NCI-H1092 (cell line): ENCODE measurements at places on chromosomes 3 and 15.

- DNase-seq = no peak
Observed at GRCh38 chr3:71432044-71432975, 151.2 kb downstream of the FOXP1 start.

GRCh38 chr3:101849714-101850245 lies 466 bp downstream of the NFKBIZ start:
- no peak for DNase-seq

DNA sequence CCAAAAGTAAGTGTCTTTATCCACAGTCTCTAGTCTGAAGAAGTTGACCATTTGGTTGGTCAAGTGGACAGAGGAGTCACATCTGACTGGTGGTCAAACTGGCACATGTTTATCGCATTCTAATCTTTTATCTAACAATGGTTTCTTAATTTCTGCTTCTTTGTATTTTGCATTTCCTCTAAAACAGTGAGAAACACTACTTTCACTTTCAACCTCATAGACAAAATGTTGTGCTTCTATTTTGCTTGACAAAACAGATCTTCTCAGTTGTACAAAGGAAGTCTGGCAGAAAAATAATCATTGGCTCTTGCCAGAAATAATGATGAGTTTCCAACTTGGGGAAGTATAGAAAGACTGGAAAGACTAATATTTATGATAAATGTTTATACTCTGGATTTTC lies 103.9 kb downstream of the MME start:
- no peak for DNase-seq

DNA sequence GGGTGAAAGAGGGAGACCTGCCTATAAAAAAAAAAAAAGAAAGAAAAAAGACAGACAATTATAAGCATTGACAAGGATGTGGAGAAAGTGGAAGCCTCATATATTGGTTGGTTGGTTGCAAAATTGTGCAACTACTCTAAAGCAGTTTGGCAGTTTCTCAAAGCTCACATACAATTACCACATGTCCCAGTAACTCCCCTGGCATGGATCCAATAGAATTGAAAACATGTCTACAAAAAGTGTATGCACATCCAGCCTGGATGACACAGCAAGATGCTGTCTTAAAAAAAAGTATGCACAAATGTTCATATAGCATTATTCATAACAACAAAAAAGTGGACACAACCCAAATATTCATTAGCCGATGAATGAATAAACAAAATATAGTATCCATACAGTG lies 19.5 kb downstream of the SETMAR start:
- no peak for DNase-seq

DNA sequence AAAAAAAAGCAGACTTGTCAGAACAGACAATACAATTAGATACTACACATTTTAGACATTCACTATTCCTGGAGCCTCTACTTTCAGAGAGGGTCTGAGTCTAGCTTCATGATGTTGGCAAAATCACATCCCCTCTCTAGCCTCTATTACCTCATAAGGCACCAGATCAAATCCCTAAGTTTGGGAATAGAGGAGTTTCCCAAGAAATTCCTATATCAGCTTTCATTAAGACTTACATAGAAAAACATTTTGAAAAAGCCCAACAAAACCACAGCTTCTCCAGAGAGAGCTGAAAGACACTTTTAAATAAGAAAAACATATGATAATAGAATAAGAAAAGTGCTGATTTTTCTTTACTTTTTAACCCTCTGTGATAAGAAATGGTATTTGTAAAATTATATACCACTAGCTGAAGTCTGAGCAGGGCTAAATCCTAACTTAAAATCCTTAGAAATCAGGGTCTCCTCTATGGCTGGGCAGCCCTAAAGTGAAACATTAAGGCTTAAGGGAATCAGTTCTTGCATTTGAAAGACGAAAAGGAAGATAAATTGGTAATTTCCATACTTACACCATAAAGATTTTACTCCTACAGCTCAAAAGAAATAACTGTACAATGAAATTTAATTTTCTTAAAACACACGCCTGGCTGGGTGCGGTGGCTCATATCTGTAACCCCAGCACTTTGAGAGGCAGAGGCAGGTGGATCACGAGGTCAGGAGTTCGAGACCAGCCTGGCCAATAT lies 4.3 kb downstream of the TBC1D2B start:
- DNase-seq = no peak

DNA sequence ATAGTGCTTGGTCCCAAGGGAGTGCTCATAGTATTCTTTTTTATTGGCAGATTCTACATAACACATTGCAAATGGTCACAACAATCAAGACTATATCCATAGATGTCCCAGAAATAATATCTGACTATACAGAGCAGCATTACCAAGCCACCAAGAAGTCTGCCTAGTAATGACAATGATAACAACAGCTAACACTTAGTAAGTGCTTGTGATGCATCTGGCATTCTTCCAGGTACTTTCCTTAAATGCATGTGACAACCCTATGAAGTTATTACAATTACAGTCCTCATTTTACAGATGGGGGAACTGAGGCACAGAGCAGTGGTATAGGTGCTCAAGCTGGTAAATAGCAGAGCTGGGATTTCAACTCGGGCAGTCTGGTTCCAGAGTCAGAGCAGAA lies 49.6 kb upstream of the ICE2 start:
- DNase-seq = no peak

DNA sequence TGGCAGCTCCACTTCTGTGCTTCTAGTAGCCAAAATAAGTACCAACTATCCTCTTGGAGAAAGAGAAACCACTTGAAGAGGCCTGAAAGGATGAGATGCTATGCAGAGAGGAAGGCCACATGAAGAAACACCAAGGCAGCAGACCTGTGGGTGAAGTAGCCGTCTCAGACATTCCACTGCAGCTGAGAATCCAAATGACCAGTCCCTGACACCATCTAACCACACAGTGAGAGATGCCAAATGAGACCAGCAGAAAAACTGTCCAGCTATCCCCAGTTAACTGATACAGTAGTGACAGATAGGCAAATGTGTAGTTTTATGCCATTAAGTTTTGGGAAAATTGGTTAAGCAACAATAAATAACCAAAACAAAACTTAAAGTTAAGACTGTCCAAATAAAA lies 47.9 kb upstream of the ZSCAN2 start:
- no peak for DNase-seq

DNA sequence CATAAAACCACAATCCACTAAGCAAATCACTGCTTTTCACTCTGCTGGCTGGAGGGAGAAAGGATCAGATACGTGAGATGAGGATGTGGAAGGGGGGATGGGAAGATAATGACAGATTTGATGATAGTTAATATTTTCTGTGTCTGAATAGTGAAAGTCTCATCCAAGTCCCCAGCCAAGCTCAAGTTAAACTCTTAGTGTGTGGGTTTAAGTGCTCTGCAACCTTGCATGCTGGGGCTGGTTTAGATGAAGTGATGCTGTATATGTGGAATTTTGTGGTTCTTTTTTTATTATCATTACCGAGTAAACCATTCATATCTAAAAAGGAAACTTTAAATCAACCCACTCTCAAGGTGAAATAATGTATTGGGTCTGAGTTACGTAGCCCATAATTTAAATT lies 111.0 kb downstream of the TPRG1 start:
- DNase-seq = no peak

GRCh38 chr3:54518011-54518675 lies 395.8 kb downstream of the CACNA2D3 start:
- no peak for DNase-seq

DNA sequence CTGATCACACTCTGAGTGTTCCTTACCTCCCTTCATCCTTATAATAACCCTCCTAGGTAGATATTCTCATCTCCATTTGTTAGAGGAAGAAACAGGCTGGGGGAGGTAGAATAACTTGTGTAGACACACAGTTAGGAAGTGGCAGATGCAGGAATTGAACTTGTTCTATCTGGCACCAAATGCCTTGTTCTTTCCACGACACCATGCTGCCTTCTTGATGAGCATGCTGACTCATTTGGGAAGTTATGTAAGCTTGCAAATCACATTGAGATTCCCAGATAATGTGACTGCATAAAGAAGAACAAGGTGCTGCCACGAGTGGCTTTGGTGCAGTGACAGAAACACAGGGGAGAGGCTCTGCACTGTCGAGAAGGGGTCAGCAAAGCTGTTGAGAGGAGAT lies 27.5 kb upstream of the NDUFB4 start:
- no peak for DNase-seq

GRCh38 chr15:63805993-63806980 lies 27.5 kb downstream of the HERC1 start:
- DNase-seq = no peak

DNA sequence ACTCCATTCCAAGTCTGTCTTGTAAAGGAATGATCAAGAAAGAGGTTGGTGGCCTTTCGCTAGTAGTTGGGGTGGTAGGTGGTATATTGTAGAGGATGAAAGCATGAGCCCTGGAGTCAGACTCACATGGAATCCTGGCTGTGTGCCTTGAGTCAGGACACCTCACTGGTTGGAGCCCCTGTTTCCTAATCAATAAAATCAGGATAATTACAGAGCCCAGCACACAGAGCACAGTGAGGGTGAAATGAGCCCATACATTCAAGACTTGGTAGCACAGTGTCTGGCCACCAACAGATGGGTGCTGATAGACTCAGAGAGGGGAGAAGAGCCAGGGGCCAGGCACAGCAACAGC lies 95.1 kb upstream of the MYZAP start:
- DNase-seq = no peak

GRCh38 chr3:128805772-128806171 lies 73.6 kb upstream of the ACAD9 start:
- DNase-seq = no peak

DNA sequence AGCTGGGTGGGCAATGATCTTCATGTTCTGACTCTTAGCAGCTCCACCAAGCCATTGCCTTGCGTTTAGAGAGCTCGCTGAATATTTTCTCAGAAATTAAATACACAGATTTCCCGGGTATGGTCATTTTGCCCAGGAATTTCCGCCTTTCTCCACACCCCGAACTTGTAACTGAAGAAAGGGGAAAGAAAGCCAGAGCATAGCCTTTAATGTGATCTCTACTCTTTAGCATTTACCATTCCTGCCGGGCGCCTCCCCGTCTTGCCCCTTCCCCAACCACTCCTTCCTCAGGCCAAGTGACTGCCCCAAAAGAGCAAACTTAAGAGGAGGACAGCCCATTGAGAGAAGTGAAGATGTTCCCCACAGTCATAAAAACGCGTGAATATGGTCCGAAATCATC lies 53.1 kb downstream of the LMCD1 start:
- no peak for DNase-seq

DNA sequence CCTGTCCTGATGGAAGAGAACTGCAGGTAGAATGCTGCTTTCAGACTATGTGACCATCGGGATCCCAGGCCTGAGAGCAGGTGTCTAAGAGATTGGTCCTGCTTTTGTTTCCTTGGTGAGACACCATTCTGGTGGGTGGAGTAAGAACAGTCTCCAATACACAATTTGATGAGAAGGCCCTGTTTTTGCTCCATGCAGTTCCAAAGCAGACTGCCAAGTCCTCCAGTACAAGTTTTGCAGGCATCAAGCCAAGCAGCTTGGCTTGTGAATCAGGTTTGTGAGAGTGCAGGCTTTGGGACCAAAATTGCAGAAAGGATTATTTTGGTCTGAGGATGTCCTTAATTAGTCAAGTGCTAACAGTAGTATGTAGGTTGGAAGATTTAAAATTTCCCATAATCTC lies 381.6 kb downstream of the FOXP1 start:
- DNase-seq = no peak

GRCh38 chr15:89985111-89985510 lies 16.0 kb upstream of the ZNF710 start:
- DNase-seq = no peak

GRCh38 chr15:73732930-73733329 lies 20.2 kb downstream of the INSYN1 start:
- DNase-seq = peak; percentile 8

GRCh38 chr3:186493525-186494255 lies 50.5 kb downstream of the CRYGS start:
- DNase-seq = peak; percentile 49

GRCh38 chr3:61483997-61484396 lies 77.4 kb upstream of the PTPRG start:
- no peak for DNase-seq

DNA sequence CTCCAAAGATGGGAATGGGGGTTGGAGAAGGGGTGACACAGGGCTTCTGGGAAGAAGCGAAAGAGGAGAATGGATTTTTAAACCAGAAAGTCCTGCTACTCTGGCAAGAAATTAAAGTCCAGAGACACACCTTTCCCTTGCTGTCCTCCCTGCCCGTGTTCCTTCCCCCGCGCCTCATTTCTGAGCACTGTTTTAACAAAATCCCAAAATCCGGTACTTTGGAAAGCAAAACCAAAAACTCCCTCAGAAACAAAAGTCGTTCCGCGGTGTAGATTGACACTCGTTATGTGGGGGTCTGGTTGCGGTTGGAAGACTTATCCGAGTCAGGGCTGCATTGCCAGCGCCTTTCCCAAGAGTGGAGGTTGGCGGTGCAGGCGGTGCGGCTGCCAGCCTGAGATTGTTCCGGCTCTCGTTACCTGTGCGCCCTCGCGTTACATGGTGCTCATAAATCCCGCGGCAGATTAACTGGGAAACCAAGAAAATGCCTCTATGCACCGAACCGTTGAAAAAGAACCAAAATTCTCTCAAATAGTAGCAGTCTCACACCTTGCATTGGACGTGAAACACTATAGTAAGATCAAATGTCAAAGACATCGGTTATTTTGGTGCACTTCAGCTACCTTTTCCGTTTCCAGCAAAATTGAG lies 217.7 kb downstream of the MEIS2 start:
- no peak for DNase-seq

DNA sequence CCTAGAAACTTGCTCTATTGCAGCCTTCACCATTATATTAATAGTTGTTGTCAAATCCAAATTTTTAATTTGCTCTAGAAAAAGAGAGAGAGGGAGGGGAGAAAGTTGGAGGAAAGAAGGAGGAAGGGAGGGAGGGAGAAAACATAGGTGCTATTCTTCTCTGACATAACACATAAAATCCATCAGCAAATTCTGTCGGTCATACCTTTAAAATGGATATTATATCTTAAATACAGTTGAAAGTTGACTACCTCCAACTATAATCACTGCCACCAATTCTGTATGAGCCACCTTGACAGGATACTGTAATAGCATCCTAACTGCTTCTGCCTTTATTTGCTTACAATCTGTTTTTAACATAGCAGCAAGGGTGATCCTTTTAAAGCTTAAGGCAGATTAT lies 314.7 kb upstream of the ALCAM start:
- no peak for DNase-seq

GRCh38 chr3:89046661-89047060 lies 60.8 kb upstream of the EPHA3 start:
- no peak for DNase-seq

DNA sequence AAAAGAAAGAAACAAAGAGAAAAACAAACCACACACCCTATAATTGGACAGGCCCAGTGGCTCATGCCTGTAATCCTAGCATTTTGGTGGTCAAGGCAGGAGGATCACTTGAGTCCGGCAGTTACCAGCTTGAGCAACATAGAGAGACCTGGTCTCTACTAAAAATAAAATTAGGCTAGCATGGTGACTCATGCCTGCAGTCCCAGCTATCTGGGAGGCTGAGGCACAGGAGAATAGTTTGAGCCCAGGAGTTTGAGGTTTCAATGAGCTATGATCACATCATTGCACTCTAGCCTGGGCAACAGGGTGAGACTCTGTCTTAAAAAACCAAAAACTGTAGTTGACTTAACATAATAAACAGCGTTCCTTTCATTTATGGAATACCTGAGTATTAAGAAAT lies 72.3 kb upstream of the ST3GAL6 start:
- no peak for DNase-seq
